Activated naive CD4-positive, alpha-beta T cell (primary cell): ENCODE measurements at places on chromosomes 7 and 10.

- peak; percentile 19 for DNase-seq
Observed at GRCh38 chr10:132447446-132448247, 50.6 kb downstream of the PWWP2B start.

DNA sequence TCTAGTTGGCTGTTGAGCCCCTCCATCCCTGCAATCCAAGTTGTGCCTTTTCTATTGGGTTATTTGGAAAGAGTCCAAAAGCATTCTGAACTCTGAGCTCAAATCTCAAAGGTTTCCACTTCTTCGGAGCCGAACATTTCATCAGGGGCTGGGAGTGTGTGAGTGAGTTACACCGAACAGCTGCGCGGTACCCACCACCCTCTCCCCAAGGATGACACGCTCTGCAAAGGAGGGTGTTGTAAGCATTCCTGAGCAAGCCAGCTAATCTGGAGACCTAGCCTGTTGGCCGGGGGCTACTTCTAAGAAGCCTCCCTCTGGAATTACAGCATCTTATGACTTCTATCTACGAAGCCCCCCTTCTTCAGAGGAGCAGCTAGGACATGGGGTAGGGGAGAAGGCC is 270.5 kb downstream of the CREB5 start:
- DNase-seq, result no peak

DNA sequence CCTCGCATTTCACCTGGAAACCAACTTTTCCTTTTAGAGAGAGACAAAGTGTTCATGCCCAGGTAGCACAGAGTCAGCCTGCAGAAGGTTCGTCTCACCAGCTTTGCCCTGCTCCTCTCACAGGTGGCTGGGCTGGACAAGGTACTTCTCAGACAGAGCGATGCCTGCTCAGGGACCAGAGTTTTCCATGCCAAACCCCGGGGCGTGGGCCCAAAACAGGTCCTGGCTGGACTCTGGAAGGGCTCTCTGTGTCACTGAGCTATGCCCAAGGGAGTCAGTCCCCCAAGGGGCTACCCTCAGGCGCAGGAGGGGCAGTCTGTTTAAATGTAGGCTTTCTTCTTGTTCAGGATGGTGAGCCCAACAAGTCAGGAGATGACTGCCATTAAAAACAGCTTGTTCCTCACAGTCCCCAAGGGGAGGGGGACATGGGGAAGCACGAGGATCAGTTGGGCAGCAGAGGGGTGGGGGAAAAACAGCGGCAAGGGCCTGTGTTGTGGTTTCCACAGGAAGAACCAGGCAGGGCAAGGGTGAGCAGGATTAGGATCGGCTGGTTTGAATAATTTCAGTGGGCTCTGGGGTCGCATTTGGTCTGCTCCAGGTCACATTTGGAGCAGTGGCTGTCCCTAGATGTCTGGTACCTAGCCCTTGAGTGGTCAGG is 55.5 kb upstream of the FIGNL1 start:
- DNase-seq, result no peak

GRCh38 chr10:72334825-72335393 is 19.8 kb downstream of the DNAJB12 start:
- DNase-seq, result no peak

GRCh38 chr10:64458306-64458705 is 937.1 kb downstream of the REEP3 start:
- no peak for DNase-seq

- no peak for DNase-seq
Observed at GRCh38 chr10:126073606-126074005, 177.2 kb downstream of the FANK1 start.
